ENCODE measurements at places on chromosomes 16 and 17.

- DNase-seq: peak; percentile 15
These were observed 190.3 kb downstream of the CPPED1 start for GRCh38 chr16:12613131-12613991.

DNA sequence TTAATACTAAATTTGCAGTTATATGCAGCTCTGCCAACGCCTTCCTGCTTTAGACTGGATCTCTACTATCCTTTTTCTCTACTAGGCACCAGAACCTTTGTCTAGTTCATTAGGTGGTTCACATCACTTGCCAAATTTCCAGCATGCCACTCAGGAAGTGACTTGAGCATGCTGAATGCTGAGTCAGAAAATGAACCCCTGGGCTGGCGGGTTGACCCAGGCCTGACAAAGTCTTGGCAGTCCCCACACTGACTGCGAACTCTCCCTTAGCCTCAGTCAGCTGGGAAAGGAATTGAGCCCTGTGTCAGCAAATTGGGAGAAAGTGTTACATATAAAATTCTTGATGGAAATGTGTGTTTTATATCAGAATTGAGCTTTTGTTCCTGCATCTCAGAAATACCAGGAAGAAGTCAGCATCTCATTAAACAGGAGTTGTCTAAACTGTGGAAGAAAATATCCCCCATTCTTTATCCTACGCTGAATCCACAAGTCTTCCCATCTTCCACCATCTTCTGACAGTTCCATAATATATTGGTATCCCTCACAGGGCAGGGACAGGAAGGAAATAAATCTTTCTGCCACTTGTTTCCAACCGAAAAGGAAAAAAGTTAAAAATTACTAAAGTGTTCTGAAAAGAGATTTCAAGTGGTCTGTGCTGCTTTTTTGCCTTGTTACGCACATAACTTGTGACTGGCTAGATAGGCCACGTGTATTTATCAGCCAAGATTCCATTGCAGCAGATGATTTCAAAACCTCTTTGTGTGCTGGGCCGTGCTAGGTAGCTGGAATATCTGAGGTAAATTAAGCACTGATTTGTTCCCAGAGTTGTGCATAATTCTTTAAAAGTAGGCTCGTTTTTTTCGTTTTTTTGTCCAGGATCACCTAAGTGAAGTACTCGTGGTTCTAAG is 16.7 kb upstream of the SLC12A3 start:
- peak; percentile 74 for DNase-seq

- DNase-seq: no peak
These were observed 22.2 kb downstream of the KIAA0513 start for GRCh38 chr16:85049706-85050305.

- DNase-seq: no peak
These were observed 221.4 kb downstream of the MAF start for GRCh38 chr16:79379095-79379494.

GRCh38 chr17:77590951-77591735 is 367.4 kb upstream of the TNRC6C start:
- no peak for DNase-seq

- DNase-seq: no peak
These were observed 123.2 kb downstream of the CDRT15L2 start for GRCh38 chr17:20702692-20703091.
